ENCODE measurements at places on chromosomes 5 and 9.

DNA sequence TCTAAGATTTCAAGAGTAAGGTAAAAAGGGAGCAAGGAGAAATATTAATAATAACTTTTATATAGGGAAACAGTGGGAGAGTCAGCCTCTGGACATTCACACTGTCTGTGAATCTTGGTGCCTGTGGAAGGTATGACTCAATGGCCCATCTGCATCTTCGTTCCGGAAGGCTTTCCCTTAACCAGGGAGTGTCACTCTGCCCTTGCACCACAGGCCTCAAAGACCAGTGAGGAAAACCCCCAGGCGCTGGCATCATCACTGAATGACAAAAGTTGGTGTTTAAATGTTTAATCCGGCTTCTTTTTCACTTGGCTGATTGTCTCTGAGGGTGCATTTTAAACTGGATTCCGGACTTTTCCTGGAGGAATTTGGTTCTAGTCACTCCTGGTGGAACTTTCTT lies 522.4 kb upstream of the TLE4 start:
- no peak for DNase-seq

DNA sequence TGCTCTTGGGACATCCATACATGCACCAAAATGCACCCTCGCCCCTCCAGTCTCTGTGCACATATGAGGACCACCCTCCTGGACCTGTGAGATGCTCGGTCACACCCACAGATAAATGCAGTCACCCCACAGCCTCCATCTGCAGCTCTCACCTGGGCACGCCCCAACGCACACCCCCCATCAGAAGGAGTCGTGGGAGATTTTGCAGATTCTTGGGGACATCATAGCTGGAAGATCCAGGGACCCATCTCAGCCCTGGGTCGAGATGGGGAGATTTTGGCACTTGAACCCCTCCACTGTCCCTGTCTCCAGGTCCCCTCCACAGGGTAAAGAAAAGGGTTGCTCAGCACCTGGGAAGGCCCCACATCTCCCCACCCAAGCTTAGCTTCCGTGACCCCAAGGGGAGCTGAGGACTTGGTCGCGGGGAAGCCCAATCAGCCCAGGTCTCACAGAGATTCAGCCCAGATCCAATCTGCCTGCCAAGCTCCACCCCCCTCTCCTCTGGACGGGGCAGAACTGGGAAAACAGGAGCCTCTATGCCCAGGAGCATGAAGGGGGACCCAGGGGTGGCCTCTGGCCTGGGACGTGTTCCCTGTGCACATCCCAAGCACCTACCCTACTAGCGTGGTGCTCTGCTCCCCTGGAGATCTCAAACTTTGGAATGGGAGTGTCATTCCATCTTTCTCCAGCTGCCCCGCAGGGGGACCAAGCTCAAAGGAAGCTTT lies 89.2 kb upstream of the LMX1B start:
- no peak for DNase-seq

- no peak for DNase-seq
These were observed 1378.7 kb upstream of the C9orf72 start for GRCh38 chr9:28951945-28952344.

GRCh38 chr5:150263801-150264621 lies 25.6 kb downstream of the CAMK2A start:
- DNase-seq = no peak

GRCh38 chr5:58918021-58918729 lies 335.3 kb downstream of the RAB3C start:
- no peak for DNase-seq

DNA sequence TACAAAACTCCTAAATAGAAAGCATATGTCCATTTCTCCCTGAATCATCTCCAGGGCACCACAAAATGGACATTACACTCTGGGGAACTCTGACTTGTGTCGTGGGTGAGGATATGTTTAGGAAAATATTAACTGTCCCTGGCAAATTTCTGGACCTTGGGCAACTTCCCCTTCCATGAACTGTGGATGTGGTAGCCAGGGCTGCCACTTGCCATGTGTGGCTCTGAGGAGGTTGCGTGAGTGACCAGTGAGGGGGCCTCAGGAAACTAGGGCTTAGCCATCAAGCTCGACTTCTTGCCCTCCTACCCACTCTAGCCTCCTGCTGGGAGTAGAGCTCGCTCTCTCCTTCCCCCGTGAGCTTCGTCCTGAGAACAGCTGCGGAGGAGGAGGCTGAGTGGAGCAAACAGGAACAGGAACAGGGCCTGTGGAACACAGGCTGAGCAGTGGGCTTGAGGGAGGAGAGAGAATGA lies 13.8 kb upstream of the STC2 start:
- no peak for DNase-seq

DNA sequence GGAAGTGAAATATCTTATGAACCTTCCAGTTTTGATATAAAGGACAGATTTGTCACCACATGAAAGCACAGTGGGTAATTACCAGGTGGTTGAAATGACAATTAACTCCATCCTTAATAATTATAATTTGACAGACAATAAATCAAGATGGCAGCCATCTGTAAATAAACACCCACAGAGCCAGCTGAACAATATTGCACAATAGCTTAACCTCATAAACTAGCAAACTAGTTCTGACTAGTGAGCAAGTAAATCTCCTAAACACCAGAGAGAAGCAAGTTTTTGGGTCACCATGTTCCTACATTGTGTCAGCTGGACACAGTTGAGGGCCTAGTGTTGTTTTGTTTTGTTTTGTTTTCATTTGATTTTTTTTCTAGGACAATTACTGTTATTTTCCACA lies 577.4 kb downstream of the ACTL7B start:
- no peak for DNase-seq

DNA sequence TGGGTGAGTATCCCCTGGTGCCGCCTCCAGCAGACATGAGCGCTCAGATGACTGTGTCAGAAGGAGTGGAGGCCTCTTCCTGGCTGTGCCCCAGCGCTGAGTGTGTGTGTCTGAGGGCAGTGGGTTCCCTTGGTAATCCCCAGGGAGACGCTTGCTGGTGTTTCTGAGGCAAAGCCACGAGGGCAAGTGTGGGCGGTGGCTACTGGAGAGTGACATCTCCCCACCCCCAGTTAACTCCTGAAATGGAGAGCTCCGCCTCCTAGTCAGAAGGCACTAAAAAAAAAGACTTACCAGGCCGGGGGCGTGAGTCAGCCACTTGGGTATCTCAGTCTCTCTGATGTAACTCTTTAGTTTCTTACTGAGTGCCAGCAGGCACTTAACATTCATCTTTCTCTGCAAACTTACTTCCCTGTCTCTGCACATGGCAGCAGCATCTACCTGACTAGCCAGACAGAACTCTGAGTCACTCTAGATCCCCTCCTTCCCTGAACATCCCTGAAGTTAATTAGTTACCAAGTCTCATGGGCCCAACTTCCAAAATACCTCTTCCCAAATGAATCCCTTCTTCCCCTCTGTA lies 19.3 kb downstream of the ORM2 start:
- DNase-seq = no peak

- no peak for DNase-seq
These were observed 31.6 kb upstream of the ANGPTL2 start for GRCh38 chr9:127154003-127154389.

DNA sequence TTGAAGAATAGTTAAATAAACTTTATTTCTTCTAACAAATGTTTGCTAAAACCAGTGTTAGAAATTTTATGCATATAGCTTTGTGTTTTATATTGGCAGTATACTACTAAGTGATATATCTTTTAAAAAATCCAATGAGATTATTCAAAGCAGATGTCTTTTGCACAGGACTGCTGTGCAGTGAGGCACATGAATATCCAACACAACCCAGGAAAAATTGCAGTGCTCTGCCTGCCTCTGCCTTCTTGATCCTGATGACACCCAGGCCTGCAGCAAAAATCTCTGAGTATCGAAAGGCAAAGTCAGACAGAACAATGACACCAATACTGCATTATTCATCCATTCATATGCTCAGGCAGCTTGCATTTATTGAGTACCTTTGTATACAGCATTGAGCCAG lies 1076.5 kb upstream of the ARRDC3 start:
- no peak for DNase-seq

DNA sequence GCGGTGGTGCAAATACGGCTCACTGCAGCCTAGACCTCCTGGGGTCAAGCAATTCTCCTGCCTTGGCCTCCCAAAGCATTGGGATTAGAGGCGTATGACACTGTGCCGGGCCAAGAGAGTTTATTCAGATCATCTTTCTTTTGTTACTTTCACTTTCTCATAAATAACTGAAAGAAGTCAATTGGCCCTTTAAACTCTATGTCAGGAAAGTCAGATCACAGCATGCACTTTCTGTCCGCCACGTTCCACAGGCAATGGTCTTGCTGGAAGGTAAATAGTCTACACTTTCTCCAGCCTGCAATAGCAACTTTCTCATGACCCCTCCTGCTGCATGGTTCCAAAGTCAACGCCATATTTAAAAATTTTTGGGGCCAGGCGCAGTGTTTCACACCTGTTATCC lies 6.5 kb upstream of the ARRDC1 start:
- no peak for DNase-seq

- DNase-seq = no peak
These were observed 50.9 kb downstream of the COL5A1 start for GRCh38 chr9:134692573-134692860.

GRCh38 chr5:102807878-102808502 lies 52.9 kb downstream of the PAM start:
- DNase-seq = no peak

- DNase-seq = no peak
These were observed 83.2 kb upstream of the SMIM15 start for GRCh38 chr5:61245486-61245885.

GRCh38 chr9:134367791-134368490 lies 41.7 kb downstream of the RXRA start:
- no peak for DNase-seq

DNA sequence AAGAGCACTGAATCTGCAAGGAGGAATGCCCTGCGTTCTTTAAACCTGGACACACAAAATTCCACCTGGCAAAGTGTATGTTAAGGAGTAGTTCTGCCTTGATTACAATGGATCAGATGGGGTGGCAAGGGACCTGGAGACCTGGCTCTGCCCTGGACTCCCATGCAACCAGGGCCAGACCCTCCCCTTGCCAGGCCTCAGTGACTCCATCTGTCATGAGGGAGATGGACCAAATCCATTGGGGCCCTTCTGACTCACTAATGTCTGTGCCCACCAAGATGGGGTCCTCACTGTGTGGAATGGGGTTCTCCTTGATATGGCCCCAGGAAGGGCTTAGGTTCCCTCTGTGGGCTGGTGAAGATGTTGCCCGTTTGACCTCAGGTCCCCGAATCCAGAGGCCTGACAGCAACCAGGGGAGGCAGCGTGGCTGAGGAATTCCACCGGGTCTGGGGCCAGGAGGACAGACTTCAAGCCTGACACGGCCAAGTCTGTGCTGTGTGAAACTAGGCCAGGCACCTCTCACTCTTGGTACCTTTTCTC lies 100.3 kb downstream of the PAX5 start:
- no peak for DNase-seq

GRCh38 chr5:169956756-169957155 lies 23.5 kb downstream of the INSYN2B start:
- DNase-seq = no peak

- no peak for DNase-seq
These were observed 46.5 kb downstream of the USP20 start for GRCh38 chr9:129881547-129882324.

DNA sequence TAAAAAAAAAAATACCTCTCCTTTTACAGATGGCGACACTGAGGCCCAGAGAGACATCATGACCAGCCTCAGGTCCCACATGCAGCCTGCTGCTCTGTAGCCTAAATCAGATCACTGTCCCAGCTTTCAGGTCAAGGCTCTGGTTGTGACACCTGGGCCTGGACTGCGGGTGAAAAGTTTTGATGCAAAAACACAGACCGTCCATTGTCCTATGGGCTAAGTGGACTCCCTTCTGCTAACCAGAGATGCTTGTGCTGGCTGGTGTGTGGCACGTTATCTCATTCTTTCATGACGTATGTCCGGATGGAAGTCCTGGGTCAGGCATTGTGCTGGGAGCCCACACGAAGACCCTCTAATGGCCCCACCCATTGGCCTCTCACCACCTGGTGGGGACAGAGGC lies 7.8 kb downstream of the NEK6 start:
- no peak for DNase-seq

DNA sequence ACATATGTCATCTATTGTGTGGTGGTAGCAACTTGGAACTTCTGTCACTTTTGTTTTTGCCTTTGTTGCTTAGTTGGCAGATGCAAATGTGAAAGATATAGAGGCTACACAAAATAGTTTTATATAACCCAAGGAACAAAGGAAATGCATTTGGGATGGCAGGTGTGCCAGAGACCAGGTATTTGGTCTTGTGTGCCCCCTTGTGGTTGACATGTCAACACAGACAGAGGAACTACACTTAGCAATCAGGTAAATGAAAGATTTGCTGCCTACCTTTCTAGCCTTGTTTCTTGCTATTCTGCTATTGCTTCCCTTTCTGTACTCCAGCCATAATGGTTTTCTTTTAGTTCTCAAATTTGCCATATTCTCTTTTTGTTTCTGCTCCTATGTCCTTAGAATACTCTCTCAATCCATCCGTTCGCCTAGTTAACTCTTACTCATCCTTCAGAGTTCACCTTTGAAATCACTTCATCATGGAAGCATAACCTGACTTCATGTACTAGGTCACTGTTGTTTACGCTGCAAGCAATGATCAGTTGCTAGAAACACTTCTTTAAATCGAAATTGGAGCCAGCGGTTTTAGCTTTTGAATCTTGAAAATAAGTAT lies 119.5 kb downstream of the TRPM3 start:
- DNase-seq = no peak

- DNase-seq = peak; percentile 28
These were observed 1.1 kb upstream of the G3BP1 start for GRCh38 chr5:151770383-151771258.

DNA sequence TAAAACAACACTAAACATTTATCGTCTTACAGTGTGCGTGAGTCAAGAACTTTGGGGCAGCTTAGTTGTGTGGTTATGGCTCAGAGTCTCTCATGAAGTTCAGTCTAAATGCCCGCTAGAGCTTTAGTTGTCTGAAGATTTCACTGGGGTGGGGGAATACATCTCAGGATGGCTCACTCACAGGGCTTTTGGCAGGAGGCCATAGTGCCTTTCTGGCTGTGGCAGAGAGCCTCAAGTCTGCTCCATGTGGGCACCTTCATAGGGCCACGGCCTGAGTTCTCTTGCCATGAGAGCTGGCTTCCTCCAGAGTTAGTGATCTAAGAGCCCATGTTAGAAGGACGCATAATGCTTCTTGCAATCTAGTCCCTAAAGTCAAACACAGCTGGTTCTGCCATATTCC lies 258.8 kb upstream of the NUDT12 start:
- no peak for DNase-seq

Measured in HuH-7.5 (cell line).